ENCODE measurements at places on chromosomes 7 and 10.

DNA sequence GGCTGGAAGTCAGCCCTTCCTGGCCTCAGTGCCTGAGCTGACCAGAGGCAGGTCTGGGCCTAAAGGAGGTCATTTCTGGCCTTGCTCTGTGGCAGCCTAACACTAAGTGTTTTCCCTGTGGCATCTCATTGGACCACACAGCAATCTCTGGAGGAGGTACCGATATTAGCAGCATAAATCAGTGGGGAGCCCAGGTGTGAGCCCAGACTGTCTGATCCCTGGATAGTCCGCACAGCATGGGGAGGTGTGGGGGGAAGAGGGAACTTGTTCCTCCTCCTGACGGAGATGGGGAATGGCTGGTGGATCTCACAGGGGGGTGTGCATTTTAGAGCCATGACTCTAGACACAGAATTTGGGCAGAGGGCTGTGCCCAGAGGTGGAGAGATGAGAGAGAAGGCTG lies 11.0 kb upstream of the PPIF start:
- no peak for DNase-seq

DNA sequence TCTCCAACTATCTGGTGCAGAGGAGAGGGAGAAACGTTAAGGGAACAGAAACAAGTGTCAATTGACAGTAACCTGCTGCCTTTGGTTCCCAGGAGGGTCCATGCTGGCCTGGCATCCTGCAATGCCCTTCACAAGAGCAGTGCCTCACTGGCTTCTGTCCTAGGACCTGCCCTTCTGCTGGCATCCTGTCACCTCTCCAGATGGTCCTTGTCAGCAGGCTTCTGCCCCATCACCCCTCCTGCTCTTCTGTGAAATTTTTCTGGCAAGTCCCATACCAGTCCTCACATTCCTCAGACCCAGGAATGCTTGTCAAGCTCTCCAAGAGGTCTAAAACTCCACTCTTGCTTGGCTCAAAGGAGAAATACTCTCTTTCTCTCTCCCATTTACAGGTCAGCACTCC lies 34.2 kb downstream of the C10orf67 start:
- no peak for DNase-seq

GRCh38 chr10:10056961-10057360 lies 960.7 kb upstream of the CELF2 start:
- no peak for DNase-seq

GRCh38 chr10:130958003-130958402 lies 353.5 kb downstream of the TCERG1L start:
- no peak for DNase-seq

GRCh38 chr10:112826018-112826697 lies 123.9 kb upstream of the TCF7L2 start:
- no peak for DNase-seq

- no peak for DNase-seq
Observed at GRCh38 chr7:46126675-46127300, 205.7 kb upstream of the IGFBP3 start.

DNA sequence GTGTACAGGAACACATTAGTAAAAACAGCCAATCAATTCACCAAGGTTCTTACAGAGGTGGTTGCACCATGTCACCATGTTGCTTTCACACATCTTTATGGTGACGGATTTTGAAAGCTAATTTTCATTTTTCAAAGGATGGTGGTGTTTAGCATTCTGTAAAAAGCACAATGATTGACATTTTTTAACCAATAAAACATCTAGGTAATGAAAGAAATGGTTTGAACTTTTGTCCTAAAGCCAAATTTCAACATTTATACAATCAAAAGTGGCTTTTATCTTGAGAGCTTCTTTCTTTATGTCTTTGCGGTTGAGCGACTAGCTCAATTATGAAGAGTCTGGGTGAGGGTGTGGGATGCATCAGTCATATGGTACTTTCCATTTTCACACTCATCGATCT lies 94.4 kb downstream of the MALRD1 start:
- no peak for DNase-seq

DNA sequence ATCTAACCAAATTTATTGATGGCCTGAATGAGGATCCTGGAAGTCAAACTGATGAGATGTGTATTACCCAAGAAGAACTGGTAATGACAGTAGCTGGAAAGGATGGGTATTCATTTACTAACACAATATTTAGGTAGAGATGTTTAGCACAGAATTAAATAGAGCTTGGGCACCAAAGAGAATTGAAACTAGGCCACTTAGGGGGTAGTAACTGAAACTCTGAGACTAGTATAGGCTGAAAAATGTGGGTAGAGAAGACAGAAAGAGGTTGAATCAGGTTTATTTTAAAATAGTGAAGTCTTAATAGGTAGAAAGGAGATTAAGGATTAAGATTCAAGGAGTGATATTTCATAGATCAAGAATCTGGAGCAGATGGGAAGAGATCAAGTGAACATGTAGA lies 155.8 kb downstream of the MLLT10 start:
- DNase-seq, result no peak

DNA sequence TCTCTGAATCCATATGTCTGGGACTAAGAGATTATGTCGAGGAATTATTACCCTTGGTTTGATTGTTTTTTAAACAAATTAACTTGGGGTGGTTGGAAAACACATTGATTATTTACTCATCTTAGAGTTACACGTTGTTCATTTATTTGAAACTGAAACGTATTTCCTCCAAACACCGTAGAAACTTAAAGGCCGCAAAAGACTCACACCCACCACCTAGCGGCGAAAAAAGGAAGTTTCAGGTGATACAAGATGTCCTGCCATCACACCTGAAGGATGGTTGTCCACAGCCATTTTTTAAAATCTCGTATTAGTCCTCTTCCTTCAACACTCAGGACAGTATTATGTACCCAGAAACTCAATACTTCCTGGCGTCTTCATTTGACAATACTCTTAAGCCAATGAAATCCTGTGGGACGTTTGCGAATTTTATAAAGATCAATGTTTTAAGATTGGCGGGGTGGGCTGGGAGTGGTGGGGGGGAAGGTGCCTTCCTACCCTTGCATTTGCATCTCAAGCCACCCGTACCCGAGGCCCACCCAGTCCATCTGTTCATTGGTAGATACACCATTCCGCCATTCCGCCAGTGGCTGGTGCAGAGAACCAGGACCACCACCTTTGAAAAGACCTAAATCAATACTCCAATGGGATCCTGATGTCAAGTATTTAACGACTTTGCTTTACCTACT lies 1.4 kb upstream of the LCOR start:
- DNase-seq, result no peak

GRCh38 chr7:81285142-81285871 lies 366.5 kb upstream of the SEMA3C start:
- DNase-seq, result no peak

DNA sequence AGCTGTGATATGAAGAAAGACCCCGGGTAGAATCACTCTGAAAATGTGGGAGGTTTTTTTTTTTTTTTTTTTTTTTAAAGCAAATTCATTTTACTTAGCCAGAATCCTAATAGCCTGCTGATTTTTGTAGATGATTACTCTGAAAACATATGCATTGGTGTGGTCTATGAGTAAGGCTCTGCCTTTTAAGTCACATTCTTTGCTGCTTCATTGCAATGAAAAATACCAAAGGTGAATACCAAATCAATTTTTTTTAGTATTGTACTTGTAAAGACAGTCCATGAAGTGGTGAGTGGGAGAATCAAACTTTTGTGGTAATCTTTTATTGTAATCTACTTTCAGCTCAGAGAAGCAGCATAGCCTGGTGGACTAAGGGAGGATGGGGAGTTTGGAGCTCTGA lies 130.3 kb downstream of the SDK1 start:
- peak; percentile 30 for DNase-seq

DNA sequence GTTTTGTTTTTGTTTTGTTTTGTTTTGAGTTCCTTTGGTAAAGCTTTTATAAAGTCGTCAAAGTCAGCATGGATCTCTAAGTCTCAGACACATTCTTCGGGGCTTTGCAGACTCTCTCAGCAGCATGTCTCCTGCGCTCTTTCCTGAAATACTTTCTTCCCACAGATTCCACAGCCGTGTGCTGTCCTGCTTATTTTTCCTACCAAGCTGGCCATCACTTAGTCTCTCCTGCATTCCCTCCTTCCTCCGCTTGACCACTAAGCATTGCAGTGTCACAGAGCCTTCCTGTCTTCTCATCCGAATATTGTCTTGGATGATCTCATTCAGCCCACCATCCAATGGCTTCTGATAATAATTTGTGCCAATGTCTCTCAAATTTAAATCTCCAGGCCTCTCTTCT lies 434.3 kb upstream of the C7orf33 start:
- DNase-seq, result no peak
